Left ventricle myocardium inferior (tissue), 1 donor: ENCODE measurements at places on chromosomes 12 and 14. TPM values are rescaled to one million over a fixed set of nuclear protein-coding genes. Genes with fewer than 3 reads are reported as not detected.

GRCh38 chr14:68607081-68607866 lies 185.6 kb downstream of the ZFP36L1 start:
- peak; percentile 39 for DNase-seq

GRCh38 chr14:68719634-68720384 lies 73.1 kb downstream of the ZFP36L1 start:
- no peak for DNase-seq

CFAP54 gene
- total RNA-seq = 0.16 TPM

OTX2 gene
- not detected for total RNA-seq

- DNase-seq = no peak
These were observed 336.7 kb downstream of the ADGRD1 start for GRCh38 chr12:131290255-131290959.

GRCh38 chr14:102500158-102500662 lies 9.4 kb downstream of the ANKRD9 start:
- DNase-seq = peak; percentile 77

LRP1-AS gene
- total RNA-seq = not detected

- no peak for DNase-seq
These were observed 69.7 kb downstream of the PKP2 start for GRCh38 chr12:32826807-32827412.

- DNase-seq = no peak
These were observed 42.8 kb downstream of the BCAT1 start for GRCh38 chr12:24906141-24906540.

- DNase-seq = no peak
These were observed 75.8 kb downstream of the RIN3 start for GRCh38 chr14:92589213-92589852.

DNA sequence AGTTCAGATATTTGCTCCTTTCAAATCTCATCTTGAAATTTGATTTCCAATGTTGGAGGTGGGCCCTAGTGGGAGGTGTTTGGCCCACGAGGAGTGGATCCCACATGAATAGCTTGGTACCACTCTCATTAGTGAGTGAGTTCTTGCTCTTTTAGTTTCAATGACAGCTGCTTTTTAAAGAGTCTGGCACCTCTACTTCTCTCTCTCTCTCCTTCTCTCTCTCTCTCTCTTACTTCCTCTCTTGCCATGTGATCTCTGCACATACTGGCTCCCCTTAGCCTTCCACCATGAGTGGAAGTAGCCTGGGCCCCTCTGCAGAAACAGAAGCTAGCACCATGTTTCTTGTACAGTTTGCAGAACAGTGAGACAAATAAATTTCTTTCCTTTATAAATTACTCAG lies 25.1 kb downstream of the GPR65 start:
- DNase-seq = no peak

GZMB gene
- total RNA-seq = 0.52 TPM

DNA sequence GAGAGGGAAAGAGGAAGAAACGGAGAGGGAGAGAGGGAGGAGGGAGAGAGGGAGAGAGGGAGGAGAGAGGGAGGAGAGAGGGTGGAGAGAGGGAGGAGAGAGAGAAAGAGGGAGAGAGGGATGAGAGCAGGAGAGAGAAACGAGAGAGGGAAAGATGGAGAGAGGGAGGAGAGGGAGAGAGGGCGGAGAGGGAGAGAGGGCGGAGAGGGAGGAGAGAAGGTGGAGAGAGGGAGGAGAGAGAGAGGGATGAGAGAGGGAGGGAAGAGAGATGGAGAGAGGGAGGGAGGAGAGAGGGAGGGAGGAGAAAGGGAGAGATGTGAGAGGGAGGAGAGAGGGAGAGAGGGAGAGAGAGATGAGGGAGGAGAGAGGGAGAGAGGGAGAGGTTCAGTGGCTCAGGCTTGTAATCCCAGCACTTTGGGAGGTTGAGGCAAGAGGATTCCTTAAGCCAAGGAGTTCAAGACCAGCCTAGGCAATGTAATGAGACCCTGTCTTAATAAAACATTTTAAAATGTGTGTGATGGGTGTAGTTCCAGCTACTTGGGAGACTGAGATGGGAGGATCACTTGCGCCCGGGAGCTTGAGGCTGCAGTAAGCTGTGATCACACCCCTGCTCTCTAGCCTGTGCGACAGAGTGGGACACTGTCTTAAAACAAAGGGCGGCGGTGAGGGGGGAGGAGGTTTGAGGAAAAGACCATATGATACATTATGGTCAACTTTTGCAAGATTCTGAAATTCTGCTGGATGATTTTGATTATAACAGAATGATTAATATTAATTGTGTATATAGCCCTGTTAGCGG lies 21.3 kb upstream of the SNRPF start:
- no peak for DNase-seq

KIF5A gene
- 0.08 TPM for total RNA-seq

- peak; percentile 50 for DNase-seq
These were observed 751 bp downstream of the P3H3 start for GRCh38 chr12:6828781-6829535.

DNA sequence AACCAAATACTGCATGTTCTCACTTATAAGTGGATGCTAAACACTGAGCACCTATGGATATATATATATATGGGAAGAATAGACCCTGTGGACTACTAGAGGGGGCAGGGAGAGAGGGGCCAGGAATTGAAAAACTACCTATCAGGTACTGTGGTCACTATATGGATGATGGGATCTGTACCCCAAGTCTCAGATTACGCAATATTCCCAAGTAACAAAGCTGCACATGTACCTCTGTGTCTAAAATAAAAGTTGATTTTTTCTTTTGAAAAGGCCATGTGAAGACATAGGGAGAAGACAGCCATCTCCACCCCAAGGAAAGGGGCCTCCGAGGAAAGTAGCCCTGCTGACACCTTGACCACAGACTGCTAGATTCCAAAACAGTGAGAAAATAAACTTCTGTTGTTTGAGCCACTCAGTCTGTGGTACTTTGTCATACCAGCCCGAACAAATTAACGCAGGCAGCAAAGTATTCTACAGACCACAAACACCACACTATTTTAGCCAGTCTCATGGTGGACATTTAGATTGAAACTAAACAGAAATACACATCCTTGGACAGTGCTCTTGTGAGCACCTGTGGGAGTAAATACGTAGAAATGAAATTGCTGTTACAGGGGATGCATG lies 197.1 kb downstream of the EFCAB11 start:
- DNase-seq = no peak
